ENCODE measurements at places on chromosomes 4 and X.

DNA sequence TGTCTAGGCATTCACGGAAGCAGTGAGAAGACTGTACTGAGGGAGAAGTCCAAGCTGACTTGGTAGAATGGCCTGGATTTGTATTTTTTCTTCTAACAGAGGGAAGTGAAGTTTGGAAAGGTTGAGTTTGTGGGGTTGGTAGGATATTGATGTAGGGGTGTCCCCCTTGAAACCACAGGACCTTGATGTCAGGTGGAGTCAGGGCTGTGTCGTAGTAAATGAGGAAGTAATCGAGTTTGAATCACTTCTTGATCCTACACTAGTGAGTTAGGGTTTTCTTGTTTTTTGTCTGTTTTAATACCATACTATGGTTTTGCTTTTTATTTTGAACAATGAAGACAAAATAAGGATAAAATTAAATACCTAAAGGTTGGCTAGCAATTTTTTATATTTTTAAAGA is 30.1 kb upstream of the ANAPC4 start:
- no peak for DNase-seq

DNA sequence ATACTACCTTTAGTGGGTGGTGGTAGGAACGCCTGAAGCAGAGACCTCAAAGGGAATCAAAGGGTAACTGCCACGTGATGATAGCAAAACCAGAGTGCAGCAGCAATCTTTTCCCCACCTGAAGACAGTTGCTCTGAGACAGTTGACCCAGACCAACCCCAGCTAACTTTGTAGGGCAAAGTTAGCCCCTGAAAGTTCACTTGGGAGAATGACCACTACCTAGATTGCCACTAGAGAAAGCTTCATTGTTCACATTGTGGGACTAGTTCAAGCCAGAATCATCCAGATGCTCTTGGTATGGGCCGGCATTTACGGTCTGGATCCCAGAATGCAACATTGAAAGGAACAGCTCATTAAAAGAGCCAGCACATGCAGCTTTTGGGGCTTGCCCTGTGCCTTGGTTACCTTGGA is 4.1 kb downstream of the SEPTIN6 start:
- peak; percentile 32 for DNase-seq

DNA sequence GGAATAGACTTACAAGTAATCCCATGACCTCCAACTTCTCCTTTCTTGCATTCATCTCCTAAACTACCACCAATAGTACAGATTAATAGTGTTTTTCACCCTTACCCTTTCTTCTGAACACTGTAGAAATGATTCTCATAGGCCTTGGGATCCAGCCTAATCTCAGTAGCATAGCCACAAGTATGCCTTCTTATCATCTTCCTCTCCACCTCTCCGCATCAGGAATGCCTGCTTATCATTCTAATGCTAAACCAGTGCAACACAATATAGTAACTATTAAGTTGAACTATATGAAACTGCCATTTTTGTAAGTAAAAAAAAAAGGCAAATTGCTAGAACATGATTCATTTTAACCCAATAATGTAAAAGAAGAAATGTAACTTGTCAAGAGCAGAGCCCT is 79.5 kb upstream of the IL2 start:
- DNase-seq: no peak

DNA sequence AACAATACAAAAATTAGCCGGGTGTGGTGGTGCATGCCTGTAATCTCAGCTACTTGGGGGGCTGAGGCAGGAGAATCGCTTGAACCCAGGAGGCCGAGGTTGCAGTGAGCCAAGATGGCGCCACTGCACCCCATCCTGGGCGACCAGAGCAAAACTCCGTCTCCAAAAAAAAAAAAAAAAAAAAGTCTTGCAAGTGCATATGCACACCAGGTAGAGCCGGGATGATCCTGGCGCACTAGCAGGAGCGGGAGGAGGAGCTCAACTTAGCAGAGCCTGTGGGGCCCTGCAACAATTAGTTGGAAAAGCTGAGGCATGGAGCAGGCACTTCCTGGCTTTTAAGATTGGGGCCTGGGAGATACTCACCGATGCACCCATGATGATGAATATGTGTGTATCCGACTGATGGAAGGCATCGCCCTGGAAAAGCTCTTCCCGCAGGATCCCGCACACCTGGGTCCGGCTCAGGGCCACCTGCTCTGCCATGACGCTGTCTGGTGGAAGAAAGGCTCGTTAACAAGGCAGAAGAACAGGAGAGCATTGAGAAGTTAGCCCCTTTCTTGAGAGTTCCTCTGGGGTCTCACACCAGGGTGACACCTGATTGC is 872 bp downstream of the G6PD start:
- DNase-seq: no peak

DNA sequence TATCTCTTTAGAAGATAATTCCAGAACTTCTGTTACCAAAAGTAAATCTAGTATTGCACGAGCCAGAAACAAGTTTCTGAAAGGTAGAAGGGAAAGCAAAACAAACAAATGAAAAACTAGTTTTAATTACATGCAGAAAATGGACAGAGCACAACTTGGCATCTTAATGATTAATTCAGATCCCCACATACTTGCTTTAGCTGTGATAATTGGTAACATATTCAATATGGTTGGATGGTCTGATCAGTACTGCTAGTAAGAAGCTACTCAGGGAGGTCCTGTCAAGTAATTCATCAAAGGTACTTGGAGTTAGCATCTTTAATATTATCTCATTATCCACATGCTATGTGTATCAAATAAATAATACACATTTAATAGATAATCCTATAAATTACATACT is 204.3 kb downstream of the TRAM1L1 start:
- no peak for DNase-seq

- no peak for DNase-seq
Measured at GRCh38 chr4:73711989-73712388, 28.4 kb upstream of the CXCL8 start.

DNA sequence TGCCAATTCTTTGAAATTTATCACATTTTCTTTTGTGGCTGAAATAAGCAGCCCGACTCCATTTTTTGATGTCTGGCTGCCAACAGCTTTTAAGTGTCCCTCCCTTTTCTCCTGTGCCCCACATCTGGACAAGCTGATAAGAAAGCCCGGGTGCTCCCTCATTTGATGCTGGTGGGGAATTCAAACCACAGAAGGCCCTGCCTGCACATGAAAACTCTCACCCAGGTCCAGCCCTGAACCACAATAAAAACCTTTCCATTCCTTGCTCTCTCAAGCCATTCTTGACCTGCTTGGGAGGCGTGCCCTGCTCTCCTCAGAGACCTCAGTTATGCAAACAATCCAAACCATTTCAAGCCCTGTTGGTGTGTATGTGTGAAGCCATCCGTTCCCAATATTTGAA is 93.9 kb downstream of the FAM53A start:
- no peak for DNase-seq
